Renal pelvis (tissue), 12 donors: ENCODE measurements at places on chromosomes 16 and 17. TPM values are rescaled to one million over a fixed set of nuclear protein-coding genes. Genes with fewer than 3 reads are reported as not detected.
A peak's percentile ranks its signal among the peaks of the same experiment; 100 is the strongest.

GRCh38 chr17:80766290-80766855 lies 221.7 kb downstream of the RPTOR start:
- no peak for DNase-seq

- DNase-seq: no peak
Measured at GRCh38 chr16:85573045-85573695, 40.0 kb upstream of the GSE1 start.

DNA sequence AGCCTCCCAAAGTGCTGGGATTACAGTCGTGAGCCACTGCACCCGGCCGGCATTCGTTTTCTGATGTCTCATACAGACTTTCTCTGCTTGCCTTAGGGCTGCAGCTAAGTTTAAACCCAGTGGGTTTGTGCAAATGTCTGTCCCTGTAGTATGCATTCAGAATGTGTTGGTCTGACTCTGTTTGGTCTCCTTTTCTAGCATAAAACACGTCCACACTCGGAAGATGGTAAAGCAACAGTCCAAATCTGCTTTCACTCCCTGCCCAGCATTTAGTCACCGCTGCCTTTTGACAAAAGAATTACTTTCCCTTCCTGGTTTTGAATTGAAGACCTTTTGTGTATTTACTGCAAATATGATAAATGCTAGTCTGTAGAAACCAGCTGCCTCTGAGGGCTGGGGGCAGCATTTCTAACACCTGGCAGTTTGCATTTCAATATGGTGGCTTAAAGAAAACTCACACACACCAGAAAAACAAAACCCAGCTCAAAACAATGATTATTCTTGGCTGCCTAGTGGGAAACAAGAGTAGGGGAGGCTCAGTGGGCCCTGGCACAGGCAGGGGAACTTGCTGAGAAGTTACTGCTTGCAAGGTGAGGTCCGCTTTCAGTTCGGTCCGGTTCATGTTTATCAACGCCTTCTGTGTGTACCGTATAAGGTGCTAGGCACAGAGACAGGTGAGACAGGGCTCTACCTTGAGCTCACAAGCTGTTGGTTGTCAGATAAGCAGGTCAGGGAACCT lies 56.9 kb downstream of the MSI2 start:
- DNase-seq: no peak

DNA sequence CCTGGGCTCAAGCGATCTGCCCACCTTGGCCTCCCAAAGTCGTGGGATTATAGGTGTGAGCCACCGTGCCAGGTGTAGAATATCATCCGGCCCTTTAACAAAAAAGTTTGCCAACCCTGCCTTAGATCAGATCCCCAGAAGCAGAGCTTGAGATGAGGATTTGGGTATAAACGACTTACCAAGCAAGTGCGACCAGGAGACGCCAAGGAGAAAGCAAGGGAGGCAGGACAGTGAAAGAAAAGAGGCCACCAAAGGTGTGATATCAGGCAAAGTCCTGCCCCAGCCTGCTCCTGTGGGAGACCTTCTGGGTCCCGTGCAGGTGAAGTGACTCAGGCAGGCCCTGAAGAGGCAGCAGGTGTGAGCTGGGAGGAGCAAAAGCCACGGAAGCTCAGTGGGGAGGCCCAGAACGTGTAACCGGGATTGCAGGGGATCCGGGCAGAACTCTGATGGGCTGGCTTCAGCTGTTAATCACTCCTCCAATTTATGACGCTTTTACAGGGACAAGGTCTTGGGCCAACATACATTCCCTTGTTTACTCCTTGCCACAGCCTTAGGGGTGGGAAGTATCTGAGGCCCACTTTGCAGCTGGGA lies 14.1 kb upstream of the CALB2 start:
- no peak for DNase-seq

DNA sequence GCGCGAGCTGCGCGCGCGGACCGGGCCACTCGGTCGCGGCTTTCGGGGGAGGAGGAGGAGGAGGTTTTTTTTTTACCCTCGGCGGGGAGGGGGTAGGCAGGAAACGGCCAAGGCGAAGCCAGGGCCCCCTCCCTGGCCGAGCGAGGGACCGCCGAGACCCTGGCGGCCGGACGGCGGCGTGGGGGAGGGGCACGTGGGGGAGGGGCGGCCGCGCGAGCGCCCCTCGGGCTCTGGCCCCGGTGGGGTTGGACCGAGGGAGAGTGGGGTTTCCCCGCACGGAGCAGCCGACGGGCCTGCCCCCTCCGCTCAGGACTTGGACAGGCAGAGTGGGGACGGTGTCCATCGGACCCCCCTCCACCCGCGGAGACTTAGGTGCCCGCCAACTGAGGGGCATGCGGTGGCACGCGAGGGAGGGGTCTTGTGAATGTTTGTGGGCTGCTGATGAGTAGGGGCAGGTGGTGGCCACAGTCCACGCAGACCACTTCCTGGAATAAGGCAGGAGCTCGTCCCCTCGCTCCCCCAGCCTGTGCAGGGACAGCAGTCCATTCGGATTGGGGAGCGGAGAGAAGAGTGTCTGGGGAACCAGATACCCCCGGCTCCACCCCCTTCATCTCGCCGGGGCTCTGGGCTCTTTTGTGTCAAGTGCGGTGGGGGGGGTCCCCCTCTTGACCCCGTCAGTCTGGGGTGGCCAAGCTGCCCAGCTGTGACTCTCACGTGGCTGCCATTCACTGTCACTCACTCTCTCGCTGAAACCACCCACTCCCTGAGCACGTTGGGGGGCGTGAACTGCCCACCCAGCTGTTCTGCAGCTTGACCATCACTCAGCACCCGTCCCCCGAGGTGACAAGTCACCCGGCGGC lies 3.0 kb upstream of the CHD3 start:
- peak; percentile 85 for DNase-seq

DNA sequence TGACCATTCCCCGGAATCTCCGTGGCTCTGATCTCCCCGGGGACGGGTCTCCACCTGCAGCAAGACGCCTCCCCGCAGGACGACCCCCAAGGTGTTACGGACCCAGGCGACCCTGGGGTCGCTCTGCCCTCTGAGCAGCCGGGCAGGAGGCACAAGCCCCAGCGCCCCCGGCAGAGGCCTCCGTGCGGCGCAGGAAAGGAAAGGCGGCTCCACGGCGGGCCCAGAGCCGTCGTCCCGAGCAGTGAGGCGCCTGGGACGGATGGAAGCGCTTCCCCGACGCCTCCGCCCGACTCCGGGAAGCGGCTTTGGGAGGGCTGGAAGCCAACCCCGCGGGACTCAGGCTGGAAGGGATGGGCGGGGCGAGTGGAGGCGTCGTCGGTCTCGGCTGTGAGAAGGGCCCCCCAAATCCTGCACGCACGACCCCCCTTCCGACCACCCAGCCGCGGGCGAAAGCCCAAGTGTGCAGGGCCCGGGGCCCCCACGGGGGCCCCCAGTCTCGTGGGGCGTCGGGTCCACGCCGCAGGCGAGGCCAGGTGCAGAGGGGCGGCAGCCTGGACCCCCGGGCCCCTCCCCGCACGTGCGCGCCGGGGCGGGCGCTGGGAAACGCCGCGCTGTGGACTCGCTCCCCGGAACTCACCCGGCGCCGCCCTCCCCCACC lies 32.7 kb upstream of the RPH3AL start:
- no peak for DNase-seq

- DNase-seq: no peak
Measured at GRCh38 chr17:55294042-55294751, 29.4 kb downstream of the HLF start.

DNA sequence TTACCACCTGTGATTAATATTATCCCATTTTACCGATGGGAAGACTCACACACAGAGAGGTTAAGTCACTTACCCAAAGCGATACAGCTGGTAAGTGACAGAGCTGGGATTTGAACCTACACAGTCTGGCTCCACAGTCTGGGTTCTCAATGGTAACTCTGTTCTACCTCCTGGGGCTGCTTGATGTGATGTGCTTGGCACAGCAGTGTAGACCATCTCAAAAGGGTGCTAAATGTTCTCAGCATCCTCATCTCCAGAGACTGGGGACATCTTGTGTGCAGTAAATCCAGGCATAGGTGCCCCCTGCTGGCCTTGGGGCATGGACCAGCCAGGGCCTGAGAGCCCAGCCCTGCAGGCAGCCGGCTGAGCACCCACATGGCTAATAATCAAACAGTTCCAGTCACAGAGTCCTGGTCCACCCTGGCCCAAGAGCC lies 15.4 kb upstream of the KATNB1 start:
- DNase-seq: no peak

The KCTD19 gene
- polyA plus RNA-seq: 1.1 TPM

The TNS4 gene
- not detected for polyA plus RNA-seq
